ENCODE measurements at places on chromosomes 5 and 9.

DNA sequence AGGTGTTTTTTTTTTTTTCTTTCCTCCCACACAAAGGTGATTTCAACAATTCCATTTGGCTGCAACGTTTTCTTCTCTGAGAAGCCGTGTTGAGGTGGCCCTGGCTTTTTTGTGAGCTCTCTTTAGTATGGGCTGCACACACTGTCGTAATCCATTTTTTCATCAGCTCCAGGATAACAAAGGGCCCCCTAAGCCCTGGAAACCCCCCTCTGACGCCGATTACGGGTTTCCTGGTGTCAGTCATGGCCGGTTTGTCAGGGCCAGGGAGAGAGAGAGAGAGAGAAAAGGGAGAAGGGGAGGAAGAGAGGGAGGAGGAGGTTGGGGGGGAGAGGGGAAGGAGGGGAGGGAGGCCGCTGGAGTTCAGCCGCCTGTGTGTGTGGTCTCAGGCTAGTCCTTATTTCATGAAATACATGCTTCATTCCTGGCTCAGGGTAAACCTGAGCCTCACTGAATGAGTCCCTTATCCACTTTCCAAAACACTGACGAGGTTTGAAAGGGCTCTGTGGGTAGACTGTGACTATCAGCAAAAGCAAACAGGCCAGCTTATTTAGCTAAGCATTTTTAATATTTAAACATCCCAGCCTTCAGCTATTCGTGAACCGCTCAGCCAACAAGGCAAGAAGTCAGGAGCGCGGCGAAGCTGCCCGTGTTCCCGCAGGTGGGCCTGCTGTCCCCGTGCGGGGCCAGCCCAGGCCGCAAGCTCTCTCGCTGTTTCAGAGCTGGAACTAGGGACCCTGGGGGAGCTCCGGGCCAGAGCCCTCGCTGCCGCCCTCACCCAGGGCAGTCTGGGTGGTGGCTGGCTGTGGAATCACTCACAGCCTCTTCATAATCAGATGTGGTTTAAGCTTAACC, 172.8 kb downstream of the ERCC6L2 start:
- DNase-seq: peak; percentile 25

- DNase-seq: peak; percentile 44
Observed at GRCh38 chr9:12777121-12778022, 2.6 kb downstream of the LURAP1L start.

DNA sequence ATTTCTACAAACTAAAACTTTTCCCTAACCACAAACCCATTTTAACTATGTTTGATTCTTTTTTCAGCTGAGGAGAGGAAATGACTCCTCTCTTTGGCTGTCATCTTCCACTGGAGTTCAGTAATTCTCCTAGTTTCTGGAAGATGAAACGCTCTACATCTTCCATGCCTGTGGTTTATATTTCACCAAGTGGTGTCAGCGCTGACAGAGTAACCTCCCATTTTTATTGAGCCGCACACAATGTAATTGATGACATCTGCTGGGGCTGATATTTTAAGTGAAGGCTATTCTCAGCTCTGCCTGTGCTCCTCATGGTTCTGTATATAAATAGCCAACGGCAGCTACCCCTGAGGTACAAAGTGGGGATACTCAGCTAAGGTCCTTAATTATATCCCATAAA, 234.6 kb downstream of the SPOCK1 start:
- peak; percentile 49 for DNase-seq

DNA sequence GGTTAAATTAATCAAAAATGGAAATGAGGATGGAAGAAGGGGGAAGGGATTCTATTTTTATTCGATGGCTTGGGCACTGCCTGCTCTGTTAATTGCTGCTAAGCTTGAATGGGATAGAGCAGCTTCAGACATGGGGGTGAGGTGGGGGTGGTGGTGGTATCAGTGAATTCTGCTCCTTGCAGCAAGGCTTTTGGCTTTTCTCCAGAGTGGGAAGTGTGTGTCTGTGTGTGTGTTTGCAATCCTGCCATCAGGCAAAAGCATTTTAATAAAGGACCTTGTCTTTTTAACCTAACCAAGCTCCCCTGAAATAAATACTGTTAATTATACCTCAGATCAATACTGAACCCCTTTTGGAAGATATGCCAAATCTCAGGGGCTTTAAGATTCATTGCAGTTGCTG, 110.9 kb upstream of the GPR151 start:
- no peak for DNase-seq

- peak; percentile 36 for DNase-seq
Observed at GRCh38 chr5:64690417-64691151, at the start of gene SHISAL2B. Gene SHISAL2B, plus strand, starts transcription at chr5:64690503. Its CDS starts 121 bp downstream, at chr5:64690624.

DNA sequence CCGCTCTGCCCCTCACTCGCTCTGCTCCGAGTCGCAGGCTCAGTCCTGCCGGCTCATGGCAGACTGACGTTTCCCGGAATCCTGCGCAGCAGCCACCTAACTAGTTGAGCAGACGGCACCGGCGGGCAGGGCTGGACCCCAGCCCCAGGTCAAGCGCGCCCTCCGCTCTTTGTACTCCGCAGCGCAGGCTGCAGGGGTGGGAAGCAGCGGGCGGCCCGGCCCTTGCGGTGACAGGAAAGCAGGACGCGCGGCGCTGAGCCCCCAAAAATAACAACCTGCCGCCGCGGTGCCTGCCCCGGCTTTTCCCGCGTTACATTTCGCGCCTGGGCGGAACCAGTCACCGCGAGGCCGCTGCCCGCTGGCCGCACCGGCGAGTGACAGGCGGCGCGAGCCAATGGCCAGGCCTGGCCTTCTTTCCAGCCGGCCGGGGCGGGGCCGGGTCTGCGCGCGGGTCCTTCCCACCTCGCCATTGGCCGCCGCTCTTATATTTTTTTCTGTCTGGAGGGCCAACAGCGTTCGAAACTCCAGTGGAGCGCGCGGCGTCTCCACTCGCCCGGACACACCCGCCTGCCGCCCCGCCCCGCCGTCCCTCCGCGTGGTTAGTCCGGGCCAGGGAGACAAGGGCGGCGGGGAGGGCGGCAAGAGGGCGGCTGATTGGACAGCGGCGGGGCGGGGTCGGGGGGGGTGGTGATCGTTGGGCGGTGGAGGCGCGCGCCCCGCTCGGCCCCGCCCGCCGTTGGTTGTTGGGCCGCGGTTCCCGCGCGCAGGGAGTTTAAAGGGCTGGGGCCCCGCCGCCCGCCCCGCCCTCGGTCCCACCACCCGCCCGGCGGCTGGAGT, at the start of gene ZNF367:
Gene ZNF367 (minus strand): TSS at position 288 of the 837 bp plus-strand sequence. CDS start 338 bp downstream, outside the sequence.
- DNase-seq: peak; percentile 99

DNA sequence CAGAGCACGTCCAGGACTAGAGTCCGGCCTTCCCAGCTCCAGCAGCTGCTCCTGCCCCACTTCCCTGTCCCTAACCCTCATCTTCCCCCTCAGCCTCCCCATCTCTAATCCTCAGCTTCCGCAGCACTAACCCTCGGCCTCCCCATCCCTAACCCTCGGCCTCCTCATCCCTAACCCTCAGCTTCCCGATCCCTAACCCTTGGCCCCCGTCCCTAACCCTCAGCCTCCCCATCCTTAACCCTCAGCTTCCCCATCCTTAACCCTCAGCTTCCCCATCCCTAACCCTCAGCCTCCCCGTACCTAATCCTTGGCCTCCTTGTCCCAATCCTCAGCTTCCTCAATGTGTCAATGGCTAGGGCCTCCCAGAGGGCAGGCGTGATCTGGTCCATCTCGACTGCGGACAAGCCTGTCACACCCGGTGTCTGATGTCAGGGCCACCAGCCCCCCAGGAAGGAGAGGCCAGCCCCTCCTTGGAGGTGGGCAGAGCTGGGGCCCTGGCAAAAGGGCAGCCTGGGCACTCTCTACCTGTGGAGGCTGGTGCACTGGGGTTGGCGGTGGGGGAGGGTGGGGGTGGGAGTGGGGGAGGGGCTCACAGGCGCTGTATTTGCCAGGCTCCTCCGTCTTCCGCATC, 1.4 kb downstream of the OBP2B start:
- no peak for DNase-seq

DNA sequence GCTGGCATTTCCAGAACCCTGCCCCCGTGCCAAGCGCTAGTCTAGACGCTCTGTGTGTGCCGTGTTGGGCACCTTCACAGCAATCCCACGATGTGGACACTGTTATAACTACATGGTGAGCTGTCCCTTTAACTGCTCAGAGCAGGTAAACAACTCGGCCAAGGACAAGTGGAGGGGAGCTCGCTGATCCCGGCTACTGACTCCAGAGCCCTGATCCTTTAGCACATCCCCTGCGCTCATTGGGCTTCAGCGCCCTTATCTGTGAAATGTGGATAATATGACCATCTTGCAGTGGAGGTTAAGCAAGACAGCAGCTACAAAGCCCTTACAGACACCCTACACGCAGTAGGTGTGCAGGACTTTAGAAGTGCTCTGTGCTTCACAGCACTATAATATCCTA, 16.5 kb downstream of the ORM2 start:
- no peak for DNase-seq

GRCh38 chr9:126335837-126336735, 9.5 kb downstream of the MVB12B start:
- DNase-seq: no peak

DNA sequence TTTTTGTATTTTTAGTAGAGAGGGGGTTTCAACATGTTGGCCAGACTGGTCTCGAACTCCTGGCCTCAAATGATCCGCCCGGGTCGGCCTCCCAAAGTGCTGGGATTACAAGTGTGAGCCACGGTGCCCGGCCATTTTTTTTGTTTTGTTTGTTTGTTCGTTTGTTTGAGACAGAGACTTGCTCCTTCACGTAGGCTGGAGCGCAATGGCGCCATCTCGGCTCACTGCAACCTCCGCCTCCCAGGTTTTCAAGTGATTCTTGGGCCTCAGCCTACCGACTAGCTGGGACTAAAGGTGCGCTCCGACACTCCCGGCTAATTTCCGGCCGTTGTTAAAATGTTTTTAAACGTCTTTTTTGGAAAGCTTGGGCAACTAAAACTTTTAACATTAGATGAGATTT, 54.0 kb downstream of the SHOC1 start:
- no peak for DNase-seq

DNA sequence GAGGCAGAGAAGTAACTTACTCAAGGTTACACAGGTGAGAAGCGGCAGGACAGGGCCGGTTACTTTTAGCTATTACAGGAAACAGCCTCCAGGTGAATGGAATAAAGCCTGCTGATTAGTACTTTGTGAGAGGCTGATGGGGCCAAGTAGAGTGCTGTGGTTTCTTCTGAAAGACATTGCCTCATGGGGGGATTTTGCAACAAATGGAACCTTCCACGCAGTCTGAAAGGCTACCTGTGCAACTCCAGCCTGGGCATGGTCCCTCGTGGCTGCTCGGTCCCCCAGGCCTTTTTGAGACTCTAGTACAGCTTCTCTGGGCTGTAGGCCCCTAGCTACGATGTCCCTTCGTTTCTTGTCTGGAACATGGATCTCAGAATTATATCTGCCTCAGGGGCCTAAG, 2.0 kb downstream of the TMEM268 start:
- DNase-seq: no peak

DNA sequence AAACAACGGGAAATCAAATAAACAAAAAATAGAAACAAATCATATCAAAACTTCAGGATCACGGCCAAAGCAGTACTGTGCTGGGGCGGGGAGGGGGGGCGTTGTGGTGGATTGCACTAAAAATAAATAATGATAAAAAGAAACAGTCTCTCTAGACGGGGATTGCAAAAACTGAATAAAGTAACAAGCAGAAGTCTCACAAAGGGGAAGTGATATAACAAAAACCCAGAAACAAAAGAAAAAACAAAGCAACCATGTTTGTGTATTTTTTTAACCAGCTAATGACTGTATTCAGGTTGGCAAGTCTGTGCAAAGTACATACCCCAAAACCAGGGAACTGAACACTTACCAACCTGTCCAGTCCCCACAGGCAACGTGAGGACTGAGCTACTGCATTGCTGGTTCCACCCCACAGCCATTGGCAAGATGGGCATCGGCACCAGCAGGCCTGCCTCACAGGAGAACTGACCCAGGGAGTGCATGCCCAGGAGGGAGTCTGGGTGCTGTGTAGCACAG, 24.1 kb downstream of the BICD2 start:
- DNase-seq: no peak

DNA sequence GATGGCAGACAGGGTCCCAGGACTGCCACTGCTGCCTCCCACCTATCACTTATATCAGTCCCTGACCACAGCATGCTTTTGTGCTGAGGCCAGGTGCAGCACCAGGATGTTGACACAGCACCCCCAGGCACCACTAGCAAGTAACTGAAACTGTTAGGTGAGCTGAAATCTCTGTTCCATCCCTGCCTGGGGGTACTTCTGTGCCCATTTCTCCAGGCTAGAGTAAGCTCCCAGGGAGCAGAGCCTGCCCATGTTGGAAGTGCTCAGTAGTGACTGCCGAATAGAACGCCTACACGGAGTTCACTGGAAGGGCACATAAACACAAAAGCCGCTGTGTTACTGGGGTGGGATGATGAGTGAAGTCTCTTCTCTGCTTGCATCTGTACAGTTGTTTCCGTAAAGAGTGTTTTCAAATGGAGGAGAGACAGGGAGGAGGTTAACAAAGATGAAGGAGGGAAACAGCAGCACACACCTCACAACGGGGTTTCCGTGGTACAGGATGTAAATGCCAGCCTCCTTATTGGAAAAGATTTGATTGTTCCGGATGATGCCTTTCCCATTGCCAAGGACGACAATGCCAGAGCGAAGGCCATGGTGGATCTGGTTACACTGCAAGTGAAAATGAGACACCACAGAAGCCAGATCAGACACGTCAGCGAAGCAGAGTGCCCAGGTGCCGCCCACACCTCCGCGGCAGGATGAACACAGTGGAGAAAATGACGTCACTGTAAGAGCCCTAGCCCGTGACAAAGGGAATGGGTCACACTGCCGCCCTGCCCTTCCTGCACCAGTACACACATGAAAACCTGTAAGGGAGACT, 43.1 kb downstream of the POLR1E start:
- DNase-seq: no peak

GRCh38 chr5:63860379-63860778, 101.9 kb downstream of the HTR1A start:
- no peak for DNase-seq

GRCh38 chr5:2204366-2205184, 321.9 kb upstream of the IRX4 start:
- DNase-seq: no peak

DNA sequence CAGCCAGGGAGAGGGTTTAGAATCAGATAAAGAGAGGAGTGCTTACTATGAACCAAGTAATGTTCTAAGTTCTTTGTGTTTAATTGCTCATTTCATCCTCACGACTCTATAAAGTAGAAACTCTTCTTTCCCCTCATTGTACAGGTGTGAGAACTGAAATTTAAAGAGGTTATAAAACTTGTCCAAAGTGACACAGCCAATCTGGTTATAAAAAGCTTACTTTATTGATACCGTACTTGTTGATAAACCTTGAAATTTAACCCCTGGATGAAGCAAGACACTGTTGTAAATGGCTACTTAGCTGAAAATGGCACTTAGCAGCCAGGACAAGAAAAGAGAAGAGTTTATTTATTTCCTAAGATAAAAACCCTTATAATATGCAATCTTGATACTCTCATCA, 702.4 kb downstream of the KCTD16 start:
- DNase-seq: no peak

DNA sequence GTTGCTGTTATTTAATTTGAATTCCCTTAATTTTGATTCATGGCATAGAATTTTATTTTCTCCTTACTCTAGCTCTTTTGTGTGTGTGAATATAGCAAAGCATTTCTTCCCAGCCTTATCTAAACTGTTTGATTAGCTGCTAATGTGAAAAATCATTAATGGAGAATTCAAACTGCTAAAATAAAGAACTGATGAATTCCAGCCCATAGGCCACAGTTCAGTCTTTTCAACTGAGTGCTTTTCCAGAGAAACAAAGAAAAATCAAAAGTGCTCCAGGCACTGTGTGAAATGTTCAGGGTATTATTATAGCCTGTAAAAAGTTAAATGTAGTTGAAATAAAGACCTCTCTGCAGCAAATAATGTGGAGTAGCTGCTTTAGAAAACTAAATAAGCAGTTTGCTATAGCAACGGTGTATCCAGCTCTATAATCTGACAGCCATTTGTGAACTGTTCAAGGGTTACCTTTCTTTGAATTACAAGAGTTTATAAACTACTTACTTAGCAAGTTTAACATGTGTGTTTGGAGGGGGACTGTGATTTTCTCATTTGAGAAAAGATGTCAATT, 123.8 kb downstream of the GIN1 start:
- no peak for DNase-seq

Data from cardiac fibroblast (primary cell).